Stimulated activated CD4-positive, alpha-beta T cell treated with anti-CD3 and anti-CD28 coated beads, Interleukin-15, amount 100 ng/mL, for 1 hour (primary cell): ENCODE measurements at places on chromosomes 4 and X.

- no peak for DNase-seq
Measured at GRCh38 chr4:74370912-74371311, 6.0 kb downstream of the EREG start.

GRCh38 chr4:73707918-73708577 lies 32.3 kb upstream of the CXCL8 start:
- DNase-seq = no peak

GRCh38 chr4:124469981-124470380 lies 242.6 kb downstream of the ANKRD50 start:
- DNase-seq = no peak

DNA sequence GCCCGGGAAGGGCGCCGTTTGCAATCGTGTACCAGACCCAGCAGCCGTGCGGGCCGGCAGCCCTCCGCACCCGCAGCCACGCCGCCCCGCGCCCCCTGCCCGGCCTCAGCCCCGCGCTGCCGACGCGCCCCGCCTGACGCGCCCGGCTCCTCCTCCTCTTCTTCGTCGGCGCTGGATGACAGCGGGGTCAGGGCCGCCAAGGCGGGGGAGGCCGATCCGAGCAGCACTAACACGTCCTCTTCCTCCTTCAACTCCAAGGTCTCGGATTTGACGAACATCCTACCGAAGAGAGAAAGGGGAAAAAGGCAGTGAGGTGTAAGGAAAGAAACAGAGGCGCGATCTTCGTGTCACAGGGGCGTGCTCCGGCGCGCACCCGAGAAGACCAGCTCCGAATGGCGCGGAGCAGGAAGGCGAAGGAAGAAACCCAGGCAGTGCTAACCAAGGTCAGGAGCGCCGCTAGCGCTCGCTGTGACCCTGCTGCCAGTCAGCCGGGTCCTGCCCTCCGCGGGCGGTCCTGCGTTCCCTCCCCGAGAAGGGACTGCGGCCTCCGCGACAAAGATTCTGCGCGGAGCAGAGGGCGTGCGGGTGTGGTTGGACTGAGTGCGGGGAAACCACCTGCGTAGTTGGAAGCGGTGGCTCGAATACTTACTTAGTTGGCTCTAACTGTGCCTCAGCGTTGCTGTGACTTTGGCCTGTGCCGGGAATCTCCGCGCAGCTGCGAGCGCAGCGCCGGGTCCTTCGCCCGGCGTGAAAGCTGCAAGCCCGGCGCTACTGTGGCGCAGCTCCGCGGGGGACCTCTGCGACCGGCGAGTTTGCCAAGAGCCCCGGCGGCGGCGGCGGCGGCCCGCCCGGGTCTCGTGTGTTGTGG lies 548 bp downstream of the NEUROG2 start:
- no peak for DNase-seq

- no peak for DNase-seq
Measured at GRCh38 chrX:128057421-128057820, 5.2 kb upstream of the ACTRT1 start.

GRCh38 chr4:145177906-145178538 lies 2.4 kb downstream of the OTUD4 start:
- no peak for DNase-seq

- no peak for DNase-seq
Measured at GRCh38 chr4:48138936-48139335, 4.9 kb upstream of the TXK start.

DNA sequence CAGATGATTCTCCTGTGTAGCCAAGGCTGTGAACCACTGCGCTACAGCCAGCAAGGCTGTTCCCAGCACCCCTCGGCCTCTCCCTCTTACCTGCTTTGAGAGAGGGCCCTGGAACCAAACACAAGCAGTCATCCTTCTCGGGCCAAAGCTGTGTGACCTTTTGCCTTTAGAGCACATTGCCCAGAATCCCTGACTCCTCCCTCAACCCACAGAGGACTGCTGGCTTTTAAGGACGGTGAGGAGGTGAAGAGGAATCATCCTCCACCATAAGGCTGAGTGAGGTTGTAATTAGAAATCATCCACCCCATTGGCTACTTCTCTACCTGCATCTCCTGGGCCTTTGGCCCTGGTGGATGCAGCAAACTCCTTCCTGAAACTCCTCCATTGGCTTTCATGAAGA lies 93.6 kb upstream of the PJA1 start:
- no peak for DNase-seq

DNA sequence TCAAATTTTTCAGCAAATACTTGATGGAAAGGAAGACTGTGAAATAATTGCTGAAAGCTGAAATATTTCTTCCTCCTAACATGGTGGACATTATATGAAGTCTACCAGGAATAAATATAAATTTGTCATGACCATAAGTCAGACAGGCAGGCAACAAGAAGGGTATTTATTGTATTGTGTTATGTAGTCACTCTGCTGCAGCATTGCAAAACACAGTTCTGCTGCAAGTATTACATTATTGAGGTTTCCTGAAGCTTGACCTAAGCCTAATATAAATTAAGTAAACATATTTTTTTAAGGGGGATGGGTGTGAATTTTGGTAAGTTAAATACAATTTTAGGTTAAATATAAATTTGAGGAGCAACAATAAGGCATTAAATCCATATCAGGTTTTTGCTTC lies 60.2 kb upstream of the MAOA start:
- no peak for DNase-seq
